RPMI8226 (cell line): ENCODE measurements at places on chromosomes 2 and 18.

GRCh38 chr2:221205103-221205673 lies 366.9 kb downstream of the EPHA4 start:
- DNase-seq, result no peak

DNA sequence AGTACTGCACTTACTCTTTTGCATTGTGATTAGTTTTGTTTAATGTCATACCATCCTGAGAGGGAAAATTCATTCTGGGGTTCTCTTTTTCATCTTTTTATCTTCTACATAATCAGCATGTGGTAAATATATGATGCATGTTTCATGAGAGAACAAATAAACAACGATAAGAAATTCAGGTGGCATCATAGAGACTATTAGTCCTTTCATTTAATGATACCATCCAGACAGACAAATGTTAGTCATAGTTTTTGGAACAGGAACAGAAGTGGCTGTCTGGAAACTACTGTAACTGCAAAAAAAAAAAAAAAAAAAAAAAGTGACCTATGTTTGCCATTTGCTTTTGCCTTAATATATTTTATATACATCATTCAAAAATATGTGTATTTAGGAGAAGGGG lies 761.0 kb downstream of the EPHA4 start:
- no peak for DNase-seq

GRCh38 chr2:49309461-49309860 lies 155.1 kb upstream of the FSHR start:
- DNase-seq, result no peak

DNA sequence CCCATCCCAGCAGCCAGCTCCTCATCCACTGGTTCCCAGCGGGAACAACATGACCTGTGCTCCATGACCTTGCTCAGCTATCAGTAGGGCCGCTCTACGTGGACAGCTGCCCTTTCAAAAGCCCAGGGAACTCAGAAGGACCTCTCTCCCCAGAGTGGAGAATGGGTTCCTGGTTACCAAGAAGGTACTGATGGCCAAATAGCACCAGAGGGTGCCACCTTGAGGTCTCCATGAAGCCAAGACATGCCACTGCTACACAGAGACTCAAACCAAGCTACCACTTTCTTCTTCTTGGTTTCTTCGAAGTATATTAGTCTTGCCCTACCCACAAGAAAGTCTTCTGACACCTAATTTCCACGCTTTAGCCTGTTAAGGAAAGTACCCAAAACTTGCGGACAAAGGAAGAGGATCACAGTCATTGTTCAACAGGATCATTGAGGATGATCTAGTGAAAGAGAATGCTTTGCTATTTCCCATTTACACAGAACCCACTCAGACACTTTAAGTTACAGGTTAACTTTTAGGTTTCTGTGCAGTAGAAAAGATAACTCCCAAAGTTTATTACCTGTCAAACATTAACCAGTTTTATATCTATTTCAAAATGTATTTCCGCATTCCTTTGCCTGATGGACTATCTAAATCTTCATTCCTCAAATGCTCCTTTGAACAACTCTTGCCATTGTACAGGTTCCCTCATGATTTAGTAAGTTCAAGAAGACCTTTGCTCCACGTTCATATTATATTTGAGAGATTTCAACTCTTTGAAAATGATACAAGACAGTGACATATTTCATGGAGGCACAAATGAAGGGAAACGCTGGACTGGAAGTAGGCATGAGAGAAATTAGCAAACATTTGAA lies 102.2 kb downstream of the ALPK2 start:
- DNase-seq, result no peak

- no peak for DNase-seq
These were observed 131.7 kb downstream of the DOCK10 start for GRCh38 chr2:224910574-224910925.

GRCh38 chr2:99956232-99957030 lies 186.0 kb downstream of the AFF3 start:
- DNase-seq, result no peak

GRCh38 chr18:79844999-79845563 lies 47.3 kb downstream of the KCNG2 start:
- DNase-seq, result no peak

DNA sequence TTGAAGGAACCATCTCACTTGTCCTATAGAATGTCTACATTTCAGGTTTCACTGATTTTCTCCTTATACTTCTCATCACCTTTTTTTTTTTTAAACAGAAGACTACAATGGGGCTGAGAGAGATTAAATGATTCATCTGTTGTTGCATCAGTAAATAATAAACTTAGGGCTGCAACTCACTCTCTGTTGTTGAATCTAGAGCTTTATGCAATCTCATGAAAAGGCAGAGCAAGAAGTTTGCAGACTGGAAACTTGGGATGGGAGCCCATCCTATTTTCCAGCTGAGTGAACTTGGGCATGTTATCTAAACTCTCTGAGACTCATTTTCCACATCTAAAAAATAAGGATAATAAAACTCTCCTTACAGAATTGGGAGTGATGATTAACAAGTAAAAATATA lies 58.4 kb downstream of the PDE1A start:
- DNase-seq, result no peak

GRCh38 chr2:153557211-153557610 lies 78.6 kb upstream of the RPRM start:
- DNase-seq, result no peak

DNA sequence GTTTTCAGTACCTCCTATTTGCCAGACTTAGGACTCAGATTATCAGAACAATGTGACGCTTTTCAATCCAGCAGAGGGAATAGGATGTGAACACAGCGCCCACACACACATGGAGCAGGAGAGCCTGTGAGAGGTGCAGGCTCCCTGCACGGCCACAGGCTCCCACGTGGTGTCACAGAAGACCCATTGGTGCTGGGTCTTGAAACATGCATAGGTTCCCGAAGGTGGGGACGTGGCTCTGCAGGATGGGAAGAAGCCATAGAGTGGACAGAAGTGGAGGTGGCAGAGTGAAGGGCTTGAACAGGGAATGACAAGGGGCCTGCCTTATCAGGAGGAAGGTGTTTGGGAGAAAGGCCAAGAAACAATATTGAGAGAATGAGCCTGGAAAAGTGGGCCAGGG lies 78.5 kb upstream of the BCL2L11 start:
- DNase-seq, result no peak

DNA sequence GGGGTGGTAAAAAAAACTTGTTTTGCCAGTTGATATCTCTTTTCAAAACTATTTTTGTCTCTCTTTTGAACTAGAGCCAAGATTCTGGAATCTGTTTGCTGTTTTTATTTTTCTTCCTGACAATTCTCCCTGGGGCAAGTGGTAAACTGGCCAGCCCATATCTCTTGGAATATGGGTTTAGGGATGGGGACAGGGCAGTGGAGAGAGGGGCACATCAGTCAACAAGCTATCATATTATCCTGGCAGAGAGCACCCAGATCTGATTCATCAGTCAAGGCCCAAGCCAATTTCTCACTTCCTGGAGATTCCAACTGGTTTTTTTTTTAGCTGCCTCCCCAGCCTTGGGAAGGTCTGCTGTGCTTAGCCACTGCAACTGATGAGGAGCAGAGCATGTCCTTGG lies 52.3 kb downstream of the ARHGAP28 start:
- DNase-seq, result no peak
